ENCODE measurements at places on chromosomes 6 and 20.

DNA sequence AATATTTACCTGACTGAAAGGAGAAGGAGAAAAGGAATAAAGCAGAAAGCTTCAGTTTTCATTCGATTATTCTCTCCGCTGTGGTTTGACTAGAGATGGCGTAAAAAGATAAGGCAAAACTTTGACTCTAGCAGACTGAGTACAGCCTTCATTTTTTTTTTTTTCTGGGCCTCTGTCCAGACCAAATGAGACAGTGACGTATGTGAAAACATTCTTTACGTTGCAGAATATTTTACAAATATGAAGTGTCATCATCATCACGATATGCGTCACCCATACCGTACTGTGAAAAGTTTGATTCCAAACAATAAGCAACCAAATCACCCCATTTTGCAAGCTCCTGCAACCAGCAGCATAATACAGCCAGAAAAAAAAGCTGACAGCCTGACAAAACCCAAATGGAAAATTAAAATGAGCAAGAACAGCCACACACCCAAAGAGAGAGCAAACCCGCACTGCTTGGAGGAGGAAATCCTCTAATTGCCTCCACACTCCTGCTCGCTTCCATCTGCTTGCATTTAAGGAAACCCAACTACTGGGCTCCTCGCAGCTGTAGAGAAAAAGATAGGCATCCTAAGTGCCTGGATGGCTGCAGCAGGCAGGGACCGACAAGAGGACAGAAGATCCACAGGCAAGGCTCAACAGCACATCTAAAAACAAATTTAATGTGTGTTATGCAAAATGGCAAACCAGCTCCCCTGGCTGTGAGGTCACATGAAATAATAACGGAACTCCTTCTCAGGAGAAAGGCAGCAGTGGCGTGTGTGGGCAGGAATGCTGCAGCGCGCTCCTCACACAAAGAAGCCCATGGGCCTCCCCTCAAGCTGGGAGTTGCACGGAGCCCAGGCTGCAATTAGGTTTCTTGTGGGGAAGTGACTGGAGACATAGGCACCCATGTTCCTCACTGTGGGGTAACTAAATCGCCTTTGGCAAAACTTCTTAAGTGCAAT lies 113.1 kb downstream of the FYN start:
- DNase-seq, result peak; percentile 60

DNA sequence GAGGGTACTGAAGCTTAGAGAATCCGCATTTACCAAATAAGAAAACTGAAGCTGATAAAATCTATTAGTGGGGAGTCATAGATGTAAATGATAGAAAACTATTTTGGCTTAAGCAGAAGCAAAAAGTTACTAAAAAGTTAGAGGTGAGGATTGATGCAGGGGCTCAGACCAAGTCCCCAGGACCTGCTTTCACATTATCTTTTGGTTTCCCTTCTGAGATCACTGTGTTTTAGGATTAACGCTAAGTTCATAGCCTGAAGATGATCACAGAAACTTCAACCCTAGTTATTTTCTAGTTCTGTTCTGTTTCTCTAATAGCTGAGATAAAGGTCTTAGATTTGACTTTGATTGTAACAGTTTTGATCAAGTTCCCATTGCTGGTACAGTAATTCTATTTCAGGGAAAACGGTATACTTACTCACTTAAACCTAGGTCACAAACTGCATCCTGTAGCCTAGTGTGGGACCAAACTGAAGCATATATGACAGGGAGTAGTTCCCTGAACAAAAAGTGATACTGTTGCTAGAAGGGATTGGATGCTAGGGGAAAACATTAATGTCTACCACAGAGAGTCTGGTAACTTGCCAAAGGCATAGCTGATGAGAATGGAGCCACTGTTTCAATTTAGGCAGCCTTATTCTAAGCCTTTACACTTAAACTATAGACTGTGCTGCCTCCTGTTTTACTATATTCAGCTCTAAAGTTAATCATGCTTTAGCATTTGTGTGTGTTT lies 13.1 kb downstream of the CYB5R4 start:
- no peak for DNase-seq

GRCh38 chr20:32559753-32560380 lies 25.3 kb downstream of the NOL4L start:
- DNase-seq, result no peak

GRCh38 chr6:136676075-136676474 lies 116.2 kb downstream of the MAP3K5 start:
- DNase-seq, result no peak

- no peak for DNase-seq
Measured at GRCh38 chr6:129029778-129030177, 146.8 kb downstream of the LAMA2 start.

DNA sequence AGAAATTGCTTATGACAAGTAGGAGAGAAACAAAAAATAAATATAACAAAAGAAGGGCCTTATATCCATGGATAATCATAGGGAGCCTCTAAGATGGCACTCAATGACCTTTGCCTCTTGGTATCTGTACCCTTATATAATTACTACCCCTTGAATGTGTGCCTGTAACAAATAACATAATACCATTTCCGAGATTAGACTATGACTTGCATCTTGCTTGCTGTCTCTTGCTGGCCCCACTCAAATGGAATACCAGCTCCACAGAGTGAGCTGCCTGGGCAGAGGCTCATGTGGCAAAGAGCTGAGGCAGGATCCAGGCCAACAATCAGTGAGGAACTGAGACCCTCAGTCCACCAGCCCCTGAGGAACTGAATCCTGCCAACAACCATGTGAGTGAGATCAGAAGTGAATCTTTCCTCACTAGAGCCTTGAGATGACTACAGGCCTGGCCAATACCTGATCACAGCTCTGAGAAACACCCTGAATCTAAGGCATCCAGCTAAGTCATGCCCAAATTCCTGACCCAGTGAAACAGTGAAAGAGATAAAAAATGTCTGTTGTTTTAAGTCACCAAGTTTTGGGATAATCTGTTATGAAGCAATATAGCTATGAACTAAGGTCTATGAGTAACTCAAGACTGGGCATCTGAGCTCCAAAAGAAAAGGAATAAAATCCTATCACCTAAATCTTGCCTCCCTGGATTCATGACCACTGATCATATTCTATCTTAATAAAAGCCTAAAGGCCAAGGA lies 5.5 kb downstream of the KATNA1 start:
- no peak for DNase-seq

DNA sequence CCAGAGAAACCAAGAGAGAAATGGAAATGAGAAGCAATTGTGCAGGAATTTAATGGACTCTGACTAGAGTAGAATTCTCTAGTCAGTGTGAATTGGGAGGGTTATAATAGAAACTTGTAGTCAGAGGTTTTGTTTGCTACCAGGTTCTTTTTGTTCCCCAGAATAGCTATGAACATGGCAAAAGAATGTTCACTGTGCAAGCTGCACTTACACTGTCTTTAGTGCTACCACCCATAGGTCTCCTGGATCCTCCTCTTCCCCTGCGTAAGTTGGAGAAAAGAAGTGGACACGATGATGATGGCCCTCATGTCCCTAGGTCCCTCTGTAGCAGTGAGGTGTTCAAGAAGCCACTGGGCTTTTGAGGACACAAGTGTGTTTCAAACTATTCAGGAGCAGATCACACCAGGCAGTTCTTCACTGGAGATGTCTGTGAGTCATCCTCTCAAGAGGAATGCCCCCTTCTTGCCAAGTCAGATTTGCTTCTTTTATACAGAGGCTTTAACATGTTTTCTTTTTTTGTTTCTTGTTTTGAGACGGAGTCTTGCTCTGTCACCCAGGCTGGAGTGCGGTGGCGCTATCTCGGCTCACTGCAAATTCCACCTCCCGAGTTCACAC lies 47.6 kb upstream of the SMIM8 start:
- DNase-seq, result no peak

DNA sequence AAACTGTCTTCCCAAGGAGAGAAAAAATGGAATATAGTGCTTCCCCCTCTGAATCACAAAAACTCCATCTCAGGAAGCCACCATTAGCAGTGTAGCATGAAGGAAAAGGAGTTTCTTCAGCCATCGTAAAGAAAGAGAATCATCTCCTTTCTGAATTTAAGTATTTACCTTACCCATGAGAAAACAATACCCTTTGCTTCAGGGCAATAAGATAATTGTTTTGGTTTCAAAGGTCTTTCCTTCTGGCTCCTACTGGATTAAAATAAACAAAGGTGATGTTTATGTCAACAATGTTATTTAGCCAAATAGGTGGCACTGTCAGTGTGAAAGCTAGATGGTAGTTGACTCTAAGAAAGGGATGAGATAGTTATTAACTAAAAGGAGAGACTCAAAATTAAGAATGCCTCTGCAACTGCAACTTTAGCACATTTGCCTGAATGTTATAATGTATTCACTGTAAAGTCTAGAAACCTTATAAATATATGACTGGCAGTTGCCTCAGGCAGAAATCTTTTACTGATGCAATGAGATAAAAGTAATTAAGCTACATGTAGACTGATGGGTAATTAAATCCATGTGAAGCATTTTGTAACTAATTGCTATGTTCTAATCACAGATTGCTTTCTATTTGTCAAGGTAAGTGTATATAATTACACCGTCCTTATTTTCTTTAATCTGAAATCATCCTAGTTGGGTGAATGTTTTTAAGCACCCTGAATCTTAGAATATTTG lies 399.0 kb downstream of the CDKAL1 start:
- no peak for DNase-seq

DNA sequence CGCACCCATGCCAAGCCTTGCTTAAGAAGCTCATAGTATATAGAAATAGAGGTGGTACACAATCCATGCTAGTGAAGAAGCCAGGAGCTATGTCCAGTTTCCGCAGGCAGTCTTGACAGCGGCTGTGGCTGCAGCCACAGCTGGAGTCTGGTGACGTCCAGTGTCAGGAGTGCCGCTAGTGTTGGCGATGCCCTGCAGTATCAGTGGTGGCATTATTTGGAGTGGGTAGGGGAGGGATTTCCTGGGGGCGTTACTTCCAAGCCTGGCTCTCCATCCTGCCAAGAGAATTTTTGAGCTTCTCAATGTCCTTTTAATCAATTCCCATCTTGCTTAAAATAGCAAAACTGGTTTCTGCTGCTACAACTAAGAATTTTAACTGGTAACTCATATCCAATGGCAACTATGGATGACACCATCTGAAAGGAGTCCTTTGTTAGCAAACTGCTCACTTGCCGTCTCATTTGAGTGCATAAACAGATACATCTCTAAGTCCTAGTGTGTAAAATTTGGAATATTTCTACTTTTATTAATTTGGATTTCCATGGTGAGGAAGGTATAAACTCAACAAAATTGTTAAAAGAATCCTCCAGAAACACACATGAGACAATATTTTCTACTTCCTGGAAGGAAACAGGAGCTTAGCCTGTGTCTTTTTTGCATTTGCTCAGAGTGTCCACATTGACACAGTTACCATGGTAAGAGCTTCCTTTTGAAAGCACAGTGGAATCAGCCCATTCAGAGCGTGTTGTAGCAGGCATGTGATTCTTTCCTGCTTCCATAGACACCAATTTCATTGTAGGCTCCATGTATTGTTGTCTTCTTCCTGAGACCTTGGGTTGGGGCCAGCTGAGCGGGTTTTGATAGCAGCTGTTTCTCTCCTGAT lies 44.6 kb upstream of the PXDC1 start:
- DNase-seq, result no peak

DNA sequence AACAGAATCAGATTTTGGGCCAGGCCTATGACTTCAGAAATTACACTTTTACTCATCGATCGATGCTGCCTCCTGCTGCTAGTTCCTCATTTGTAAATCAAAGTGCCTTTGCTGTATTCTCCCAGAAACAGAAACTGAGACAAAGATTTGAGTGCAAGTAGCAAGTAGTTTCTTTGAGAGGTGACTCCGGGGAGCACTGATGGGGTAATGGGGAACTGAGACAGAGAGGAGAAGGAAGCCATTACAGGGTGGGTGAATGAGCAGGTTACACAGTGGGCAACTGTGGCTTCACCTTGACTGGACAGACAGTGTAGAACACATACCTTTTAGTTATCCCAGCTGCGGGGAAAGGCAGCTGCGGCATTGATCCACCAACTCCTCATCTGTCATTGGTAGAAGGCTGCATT lies 9.7 kb upstream of the CD40 start:
- DNase-seq, result no peak

DNA sequence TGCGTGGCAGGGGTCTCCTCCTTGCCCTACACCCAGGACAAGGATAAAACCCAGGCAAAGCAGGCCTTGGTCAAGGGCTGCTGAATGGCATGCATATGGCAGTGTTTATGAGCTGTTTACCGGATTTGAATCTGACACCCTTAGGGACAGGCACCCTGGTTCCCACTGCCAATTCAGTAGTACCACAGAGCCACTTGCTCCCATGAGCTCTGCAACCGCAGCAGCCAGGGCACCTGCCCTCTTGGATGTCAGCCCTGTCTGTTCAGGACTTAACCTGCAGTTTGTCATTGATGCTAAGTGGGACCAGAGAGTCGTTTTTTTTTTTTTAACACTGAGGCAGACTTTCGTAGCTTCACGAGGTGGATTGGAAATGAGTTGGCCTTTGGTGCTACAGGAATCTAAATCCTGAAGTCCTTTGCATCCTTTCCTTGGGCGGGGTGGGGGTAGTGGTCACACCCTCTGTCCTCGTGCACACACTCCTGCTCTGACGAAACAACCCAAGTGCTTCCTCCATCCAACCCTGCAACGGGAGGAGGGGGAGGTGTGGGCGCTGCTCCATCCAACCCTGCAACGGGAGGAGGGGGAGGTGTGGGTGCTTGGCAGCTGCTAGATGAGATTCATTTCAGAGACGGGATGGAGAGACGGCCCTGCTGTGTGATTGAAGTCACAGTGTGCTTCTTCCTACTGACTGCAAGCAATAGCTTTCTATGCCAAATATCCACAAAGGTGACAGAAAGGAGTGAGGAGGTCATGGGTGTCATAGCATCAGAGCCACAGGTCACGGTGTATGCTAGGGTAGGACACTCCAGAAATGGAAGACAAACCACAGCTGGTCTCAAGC lies 166.5 kb downstream of the SMOC2 start:
- DNase-seq, result no peak

- no peak for DNase-seq
Measured at GRCh38 chr6:111474106-111474505, 8.9 kb downstream of the REV3L start.

DNA sequence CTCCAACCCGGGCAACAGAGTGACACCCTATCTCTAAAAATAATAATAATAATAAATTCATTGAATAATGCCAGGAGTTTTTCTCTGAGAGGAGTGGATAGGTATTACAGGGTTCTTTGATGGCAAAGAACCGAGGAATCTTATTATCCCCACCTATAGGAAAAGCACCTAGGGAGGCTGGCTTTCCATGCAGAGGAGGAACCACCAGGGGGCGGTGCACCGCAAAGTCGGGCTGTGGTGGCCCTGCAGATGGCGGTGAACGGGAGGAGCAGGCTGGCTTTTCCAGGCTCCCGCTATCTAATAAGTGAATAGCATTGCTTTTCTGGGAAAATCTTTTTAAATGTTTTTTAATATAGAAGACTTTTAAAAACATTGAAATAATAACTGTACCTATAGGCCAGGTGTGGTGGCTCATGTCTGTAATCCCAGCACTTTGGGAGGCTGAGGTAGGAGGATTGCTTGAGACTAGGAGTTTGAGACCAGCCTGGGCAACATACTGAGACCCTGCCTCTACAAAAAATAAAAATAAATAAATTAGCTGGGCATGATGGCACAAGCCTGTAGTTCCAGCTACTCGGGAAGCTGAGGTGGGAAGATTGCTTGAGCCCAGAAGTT lies 864.2 kb downstream of the KIF16B start:
- DNase-seq, result no peak

Data from DMS 273 treated with DMSO at 0.1 percent for 48 hours (cell line).